Activated CD4-positive, alpha-beta memory T cell treated with anti-CD3 and anti-CD28 coated beads, Interleukin-2, amount 10 ng/mL, durations not matched to agents 7 days and 5 days (primary cell): ENCODE measurements at places on chromosomes 5 and 9. TPM values are rescaled to one million over a fixed set of nuclear protein-coding genes. Genes with fewer than 3 reads are reported as not detected.

DNA sequence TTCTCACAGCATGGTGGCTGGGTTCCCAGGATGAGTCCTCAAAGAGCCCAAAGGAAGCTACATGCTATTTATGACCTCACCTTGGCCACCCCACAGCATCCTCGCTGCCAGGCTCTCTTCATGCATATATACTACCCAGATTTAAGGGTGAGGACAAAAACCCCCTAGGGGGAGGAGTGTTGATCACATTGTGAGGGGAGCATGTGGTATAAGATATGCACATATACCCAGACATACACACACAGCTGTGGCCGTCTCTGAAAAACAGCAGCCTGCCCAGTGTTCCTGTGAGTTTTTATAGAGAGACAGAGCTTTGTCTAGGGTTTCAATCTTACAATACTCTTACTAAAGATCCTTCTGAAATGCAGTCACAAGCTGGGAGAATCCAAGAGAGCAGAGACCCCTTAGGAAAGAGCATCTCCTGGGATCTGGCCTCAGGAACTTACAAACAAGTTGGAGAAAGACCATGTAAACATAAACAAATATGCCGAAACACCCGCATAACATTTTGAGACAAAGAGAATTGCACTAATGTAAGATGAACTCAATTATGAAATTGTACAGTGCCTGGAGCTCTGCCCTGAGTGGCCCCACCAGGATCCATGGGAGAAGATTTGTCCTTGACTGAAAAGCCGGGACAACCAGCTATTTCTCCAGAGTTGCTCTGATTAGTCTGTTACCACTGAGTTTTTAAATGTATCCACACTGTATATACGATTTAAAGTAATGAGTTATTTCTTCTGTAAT, 146.4 kb downstream of the GADD45G start:
- H3K4me3 ChIP-seq, result no peak overlapping the region
- H3K27ac ChIP-seq, result no peak overlapping the region
- H3K27me3 ChIP-seq, result no peaks in the 10 kb centered on the region

GRCh38 chr9:69273161-69273560, 51.9 kb upstream of the ENTREP1 start:
- H3K4me1 ChIP-seq, result no peaks in the 10 kb centered on the region
- H3K36me3 ChIP-seq, result no peaks in the 10 kb centered on the region
- H3K4me3 ChIP-seq, result no peak overlapping the region
- peaks cover 18% of the 10 kb centered on the region for H3K27me3 ChIP-seq
- no peak overlapping the region for H3K27ac ChIP-seq

GRCh38 chr5:173671121-173671949, 54.9 kb upstream of the BOD1 start:
- no peak overlapping the region for H3K4me3 ChIP-seq
- H3K4me1 ChIP-seq, result no peaks in the 10 kb centered on the region
- no peak for DNase-seq
- H3K27me3 ChIP-seq, result no peaks in the 10 kb centered on the region
- no peak overlapping the region for H3K27ac ChIP-seq

The DAB2IP gene
- total RNA-seq, result not detected

- H3K4me3 ChIP-seq, result no peak overlapping the region
- no peak overlapping the region for H3K27ac ChIP-seq
- no peaks in the 10 kb centered on the region for H3K27me3 ChIP-seq
- H3K4me1 ChIP-seq, result no peaks in the 10 kb centered on the region
- no peak for DNase-seq
Observed at GRCh38 chr9:128473104-128473503, 17.3 kb downstream of the ODF2 start.

GRCh38 chr5:80884086-80884813, 75.9 kb upstream of the RASGRF2 start:
- peaks cover 21% of the 10 kb centered on the region for H3K36me3 ChIP-seq
- DNase-seq, result no peak
- peaks cover 12% of the 10 kb centered on the region for H3K4me1 ChIP-seq
- H3K27me3 ChIP-seq, result no peaks in the 10 kb centered on the region
- no peak overlapping the region for H3K4me3 ChIP-seq
- no peak overlapping the region for H3K27ac ChIP-seq

- no peak overlapping the region for H3K4me3 ChIP-seq
- H3K27ac ChIP-seq, result no peak overlapping the region
Observed at GRCh38 chr5:131765261-131765660, 31.6 kb downstream of the FNIP1 start.

DNA sequence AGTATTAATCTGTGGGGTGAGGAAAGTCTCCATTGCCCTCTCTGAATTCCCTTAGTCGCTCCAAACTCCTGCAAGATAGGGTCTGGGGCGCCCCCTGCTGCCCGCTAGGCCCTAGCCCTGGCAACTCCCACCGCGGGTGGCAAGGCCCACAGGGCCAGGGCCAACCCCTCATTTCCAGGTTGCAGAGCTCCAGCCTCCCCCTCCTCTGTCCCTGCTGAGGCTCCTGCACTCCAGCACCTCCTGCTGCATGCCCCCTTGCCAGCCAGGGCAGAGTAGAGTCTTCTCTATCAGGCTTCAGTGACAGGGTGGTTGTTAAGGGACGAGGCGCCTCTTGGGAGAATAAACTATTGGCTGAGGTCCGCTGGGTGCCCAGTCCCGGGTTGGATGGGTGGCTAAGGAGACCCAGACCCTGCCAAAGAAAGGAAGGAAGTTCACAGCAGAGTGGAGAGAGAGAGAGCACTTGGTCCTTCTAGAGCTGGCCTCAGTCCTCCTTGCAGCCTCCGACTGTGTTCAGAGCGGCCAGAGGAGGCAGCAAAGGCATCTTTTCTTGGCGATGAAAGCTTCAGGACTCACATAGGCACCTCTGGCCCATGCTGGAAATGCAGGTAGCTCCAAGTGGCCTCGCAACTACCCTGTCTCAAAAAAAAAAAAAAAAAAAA, 45.6 kb downstream of the SAR1B start:
- peak; percentile 85 for DNase-seq
- peaks cover under 1% of the 10 kb centered on the region for H3K36me3 ChIP-seq
- H3K4me1 ChIP-seq, result peaks cover 19% of the 10 kb centered on the region
- no peak overlapping the region for H3K4me3 ChIP-seq

The GMCL2 gene
- not detected for total RNA-seq

DNA sequence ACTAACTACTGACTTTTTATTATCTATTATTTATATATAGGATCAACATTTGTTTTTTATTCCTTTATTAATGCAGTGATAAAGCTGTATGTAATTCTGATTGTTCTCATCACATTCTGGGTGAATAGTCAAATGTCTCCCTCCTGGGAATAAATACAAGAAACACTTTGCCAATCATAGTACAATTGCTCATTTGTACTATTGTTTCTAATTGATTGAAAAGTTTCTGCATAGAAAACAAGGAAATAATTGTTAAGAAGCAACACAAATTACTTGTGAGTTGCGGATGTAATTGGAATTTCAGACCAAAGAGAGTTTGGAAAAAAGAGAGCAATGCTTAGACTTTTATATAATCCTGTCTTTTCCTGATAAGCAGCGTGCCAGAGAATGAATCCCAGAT, 1013.9 kb downstream of the EFNA5 start:
- H3K4me3 ChIP-seq, result no peak overlapping the region
- H3K36me3 ChIP-seq, result no peaks in the 10 kb centered on the region
- no peaks in the 10 kb centered on the region for H3K27me3 ChIP-seq

The FANCG gene
- total RNA-seq, result 97.0 TPM

DNA sequence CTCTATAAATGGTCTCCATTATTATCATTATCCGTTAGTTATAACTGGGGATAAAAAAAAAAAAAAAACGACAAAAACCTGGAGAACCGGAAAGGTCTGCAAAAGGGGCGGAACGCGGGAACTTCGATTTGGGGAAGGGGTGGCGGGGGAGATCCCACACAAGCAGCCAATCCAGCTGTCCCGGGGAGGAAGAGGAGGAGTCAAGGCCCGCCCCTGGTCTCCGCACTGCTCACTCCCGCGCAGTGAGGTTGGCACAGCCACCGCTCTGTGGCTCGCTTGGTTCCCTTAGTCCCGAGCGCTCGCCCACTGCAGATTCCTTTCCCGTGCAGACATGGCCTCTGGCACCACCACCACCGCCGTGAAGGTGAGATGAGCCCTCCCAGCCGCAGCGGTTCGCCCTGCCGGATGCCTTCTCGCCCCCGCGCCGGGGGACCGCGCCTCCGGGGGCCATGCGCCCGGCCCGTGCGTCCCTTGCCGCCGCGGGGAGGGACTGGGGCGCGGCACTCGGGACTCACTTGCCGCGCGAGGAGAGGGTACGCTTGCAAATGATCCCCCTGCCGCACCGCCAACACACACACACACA, at the start of gene MTAP:
Gene MTAP (plus strand): TSS at position 219 of the 583 bp plus-strand sequence. CDS start 113 bp downstream, at position 332.
- peaks cover 29% of the 10 kb centered on the region for H3K27me3 ChIP-seq
- peak; percentile 72 for DNase-seq
- H3K4me3 ChIP-seq, result peak within 1 kb of the TSS; percentile 98
- peaks cover 25% of the 10 kb centered on the region for H3K36me3 ChIP-seq
- H3K27ac ChIP-seq, result peak within 1 kb of the TSS; percentile 93

The CENPK gene
- 86.0 TPM for total RNA-seq

GRCh38 chr9:94782355-94783101, 56.0 kb downstream of the AOPEP start:
- no peak for DNase-seq
- peaks cover 14% of the 10 kb centered on the region for H3K4me1 ChIP-seq
- no peak overlapping the region for H3K27ac ChIP-seq
- H3K4me3 ChIP-seq, result no peak overlapping the region
